ENCODE measurements at places on chromosomes 3 and 15.

DNA sequence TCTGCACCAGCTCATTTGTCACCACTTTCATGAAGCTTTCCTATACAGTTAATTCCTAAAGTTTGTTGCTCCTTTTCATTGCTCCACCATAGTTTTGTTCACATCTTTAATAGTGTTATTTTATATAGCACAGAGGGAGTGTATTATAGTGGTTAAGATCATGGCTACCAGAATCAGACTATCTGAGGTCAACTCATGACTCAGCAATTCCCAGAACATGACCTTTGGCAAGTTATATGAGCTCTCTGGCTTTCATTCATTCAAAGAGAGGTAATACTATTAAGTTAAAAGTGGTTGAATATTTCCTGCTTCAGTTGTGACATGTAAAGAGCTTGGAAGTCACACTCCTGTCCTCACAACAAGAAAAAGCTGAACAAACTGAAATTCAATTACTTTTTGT, 1073.5 kb downstream of the NAALADL2 start:
- DNase-seq, result no peak

DNA sequence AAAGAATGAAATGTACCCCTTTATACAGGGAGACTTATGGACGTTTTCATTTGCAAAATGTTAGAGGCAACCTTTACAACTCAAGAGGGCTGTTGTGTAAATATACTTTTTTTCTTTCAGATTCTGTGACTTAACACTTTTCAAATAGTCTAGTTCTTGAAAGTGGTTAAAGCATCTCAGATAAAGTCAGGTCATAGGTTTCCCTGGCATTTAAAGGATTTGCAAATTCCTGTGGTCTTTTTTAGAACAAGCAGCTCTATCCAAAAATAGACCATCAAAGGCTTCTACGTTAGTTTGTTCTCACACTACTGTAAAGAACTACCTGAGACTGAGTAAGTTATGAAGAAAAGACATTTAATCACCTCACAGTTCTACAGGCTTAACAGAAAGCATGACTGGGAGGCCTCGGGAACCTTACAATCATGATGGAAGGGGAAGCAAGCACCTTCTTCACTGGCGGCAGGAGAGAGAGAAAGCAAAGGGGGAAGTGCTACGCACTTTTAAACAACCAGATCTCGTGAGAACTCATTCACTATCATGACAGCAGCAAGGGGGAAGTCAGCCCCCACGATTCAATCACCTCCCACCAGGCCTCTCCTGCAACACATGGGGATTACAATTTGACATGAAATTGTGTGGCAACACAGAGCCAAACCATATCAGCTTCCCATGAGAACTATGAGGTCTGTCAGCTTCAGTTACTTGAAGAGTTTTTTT, 23.3 kb upstream of the GABRR3 start:
- DNase-seq, result no peak

GRCh38 chr3:32282578-32283154, 44.2 kb downstream of the CMTM8 start:
- DNase-seq, result no peak

GRCh38 chr3:169811631-169812331, 889 bp upstream of the LRRIQ4 start:
- DNase-seq, result peak; percentile 74

DNA sequence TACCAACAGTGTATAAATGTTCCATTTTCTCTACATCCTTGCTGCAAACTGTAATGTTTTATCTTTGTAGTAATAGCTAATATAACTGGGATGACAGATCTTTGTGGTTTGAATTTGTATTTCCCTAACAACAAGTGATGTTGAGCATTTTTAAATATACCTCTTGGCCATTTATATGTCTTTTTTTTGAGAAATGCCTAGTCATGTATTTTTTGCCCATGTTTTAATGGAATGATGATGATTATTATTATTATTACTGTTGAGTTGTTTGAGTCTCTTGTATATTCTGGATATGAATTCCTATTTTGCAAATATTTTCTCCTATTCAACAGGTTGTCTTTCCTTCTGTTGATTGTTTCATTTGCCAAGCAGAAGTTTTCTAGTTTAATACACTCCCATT, 654.9 kb downstream of the ZPLD1 start:
- no peak for DNase-seq

GRCh38 chr3:169648451-169648850, 15.1 kb downstream of the MECOM start:
- no peak for DNase-seq

DNA sequence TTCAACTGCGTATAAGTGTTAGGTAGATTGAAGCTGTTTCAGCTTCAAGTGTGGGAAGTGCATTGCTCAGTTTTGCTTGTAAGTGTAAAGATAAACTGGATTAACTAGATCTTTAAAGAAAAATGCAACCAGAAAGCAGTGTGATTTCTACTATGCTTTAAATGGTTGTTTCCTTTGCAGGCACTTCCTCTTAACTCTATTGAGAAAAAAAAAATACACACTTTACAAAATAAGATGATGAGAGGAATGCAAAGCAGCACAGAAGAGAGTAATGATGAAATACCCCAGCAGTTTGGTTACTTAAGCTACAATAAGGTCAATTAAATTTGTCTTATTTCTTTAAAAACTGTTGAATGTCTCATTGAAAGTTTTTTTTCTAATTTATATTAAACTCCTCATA, 40.8 kb downstream of the DPH6 start:
- peak; percentile 13 for DNase-seq

GRCh38 chr3:145518639-145519038, 642.3 kb downstream of the PLOD2 start:
- DNase-seq, result no peak

- peak; percentile 41 for DNase-seq
These were observed 593 bp downstream of the CIAO2A start for GRCh38 chr15:64092864-64093626.

GRCh38 chr3:61117045-61117898, 134.0 kb downstream of the FHIT start:
- no peak for DNase-seq

DNA sequence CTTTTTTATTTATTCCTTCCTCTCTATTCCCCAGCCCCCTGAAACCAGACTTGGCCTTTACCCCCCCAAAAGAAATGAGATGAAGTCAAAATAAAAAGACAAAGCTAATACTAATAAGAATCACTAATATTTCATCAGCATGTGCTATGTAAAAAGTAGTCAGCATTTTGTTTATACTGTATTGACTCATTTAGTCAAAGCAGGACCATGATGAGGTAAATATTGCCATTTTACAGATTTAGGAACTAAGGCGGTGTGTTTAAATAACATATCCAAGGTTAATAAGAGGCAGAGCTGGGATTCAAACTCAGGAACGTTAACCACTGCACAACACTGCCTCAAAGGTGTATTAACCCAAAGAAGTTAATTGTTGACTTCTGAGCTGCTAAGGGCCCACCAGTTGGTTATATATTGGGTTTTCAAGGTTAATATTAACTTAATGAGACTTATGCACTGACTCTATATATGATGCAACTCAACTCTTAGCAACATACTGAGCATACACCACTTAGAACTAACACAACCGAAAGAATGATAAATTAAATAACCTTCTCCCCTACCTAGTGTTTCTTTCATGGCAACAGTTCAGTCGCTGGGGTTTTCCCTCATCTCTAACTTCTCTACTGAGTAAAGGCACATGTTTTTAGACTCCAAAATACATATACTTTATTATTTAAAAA, 34.7 kb downstream of the FOXP1 start:
- no peak for DNase-seq

GRCh38 chr3:133374708-133375402, 25.0 kb upstream of the BFSP2 start:
- peak; percentile 79 for DNase-seq

DNA sequence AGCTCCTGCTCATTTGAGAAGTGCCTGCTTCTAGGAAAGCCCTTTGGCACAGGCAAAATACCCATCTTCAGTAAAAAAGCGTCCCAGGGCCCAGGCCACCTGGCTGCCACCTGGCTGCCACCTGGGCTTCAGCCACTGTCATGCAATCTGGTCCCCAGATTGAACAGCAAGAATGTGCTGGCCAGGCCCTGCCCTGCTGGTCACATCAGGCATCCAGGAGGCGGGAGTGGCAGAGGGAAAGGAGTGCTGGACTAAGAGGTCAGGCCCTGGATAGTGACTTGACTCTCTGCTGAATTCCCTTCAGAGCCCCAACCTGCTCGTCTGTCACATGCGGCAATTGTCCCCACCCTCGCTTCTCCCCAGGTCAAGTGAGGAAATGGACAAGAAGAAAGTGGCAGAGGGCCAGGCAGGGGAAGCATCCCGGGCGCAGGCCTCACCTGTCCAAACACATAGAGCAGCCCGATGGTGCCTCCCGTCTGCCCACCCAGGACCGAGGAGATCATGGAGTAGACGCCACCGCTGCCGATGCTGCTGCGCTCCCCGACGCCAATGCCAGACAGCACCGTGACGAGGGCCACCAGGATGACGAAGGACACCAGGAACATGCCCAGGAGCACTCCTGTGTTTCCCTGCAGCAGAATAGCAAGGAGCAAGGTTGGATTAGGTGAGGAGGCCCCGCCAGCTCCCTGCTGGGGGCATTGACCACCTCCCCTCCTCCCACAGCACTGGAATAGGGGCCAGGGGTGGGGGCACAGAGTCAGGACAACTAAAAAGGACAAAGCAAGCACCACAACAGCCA, 25.5 kb downstream of the SLC12A8 start:
- DNase-seq, result no peak

- no peak for DNase-seq
These were observed 53.4 kb downstream of the SIDT1 start for GRCh38 chr3:113585720-113586119.

GRCh38 chr15:95922431-95922830, 408.1 kb upstream of the NR2F2 start:
- no peak for DNase-seq

- DNase-seq, result no peak
These were observed 188.2 kb downstream of the ATP10A start for GRCh38 chr15:25674913-25675312.

GRCh38 chr3:109265295-109265694, 51.0 kb downstream of the DPPA2 start:
- no peak for DNase-seq

- no peak for DNase-seq
These were observed 91.5 kb downstream of the ADAMTS17 start for GRCh38 chr15:100250176-100250800.

DNA sequence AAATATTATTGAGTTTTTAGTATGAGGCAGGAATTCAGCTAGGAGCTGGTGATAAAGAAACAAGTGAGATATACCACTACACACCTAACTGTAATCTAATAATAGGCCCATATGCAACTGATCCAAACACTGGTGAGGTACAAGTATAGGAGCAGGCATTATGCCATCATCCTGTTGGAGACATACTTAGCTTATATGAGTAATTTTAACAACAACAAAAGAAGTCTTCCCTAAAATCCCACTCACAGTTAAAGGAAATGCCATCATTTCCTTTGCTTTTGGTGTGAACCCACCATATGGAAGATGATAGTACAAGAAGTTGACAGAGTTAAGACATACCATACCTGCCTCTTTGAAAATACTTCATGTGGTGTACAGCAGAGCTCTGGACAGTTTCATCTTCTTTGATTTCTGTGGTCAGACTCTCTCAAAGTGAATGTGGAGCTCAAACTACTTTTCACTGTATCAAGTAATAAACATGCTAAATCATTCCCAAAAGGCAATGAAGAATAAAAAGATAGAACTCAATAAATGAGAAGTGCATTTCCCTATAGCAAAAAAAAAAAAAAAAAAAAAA, 85.5 kb downstream of the CD200R1L start:
- peak; percentile 88 for DNase-seq

- no peak for DNase-seq
These were observed 841.4 kb downstream of the NSUN3 start for GRCh38 chr3:94904156-94904674.

DNA sequence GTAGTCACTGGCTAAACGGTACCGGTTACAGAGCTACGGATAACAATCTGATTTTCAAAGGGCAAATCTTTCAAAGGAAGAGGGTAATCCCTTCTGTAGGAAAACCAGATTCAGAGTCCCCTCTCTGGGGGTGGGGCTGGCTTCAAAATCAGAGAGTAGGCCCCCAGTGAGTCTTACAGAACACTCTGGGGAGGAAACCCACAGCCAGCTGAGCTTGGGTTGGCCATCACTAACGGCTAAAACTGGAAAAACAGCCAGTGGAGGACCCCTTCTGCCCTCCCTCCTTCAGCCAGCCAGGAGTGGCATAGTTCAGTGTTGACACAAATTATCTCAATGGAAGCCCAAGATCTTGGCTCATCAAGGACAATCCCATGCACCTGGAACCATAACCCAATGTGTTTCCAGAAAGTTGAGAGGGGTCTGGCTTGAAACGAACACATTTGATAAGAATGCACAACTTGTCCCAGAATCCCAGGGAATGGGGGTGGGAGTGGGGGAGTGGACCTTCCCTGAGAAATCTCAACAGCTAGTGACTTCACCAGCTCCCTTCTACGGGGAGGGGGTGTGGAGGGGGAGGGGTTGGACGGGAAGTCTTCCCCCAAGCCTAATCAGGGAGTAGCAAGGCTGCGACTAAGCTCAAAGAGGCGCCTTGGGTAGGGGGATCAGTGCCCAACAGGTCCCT, 1.0 kb downstream of the RASL12 start:
- DNase-seq, result no peak

DNA sequence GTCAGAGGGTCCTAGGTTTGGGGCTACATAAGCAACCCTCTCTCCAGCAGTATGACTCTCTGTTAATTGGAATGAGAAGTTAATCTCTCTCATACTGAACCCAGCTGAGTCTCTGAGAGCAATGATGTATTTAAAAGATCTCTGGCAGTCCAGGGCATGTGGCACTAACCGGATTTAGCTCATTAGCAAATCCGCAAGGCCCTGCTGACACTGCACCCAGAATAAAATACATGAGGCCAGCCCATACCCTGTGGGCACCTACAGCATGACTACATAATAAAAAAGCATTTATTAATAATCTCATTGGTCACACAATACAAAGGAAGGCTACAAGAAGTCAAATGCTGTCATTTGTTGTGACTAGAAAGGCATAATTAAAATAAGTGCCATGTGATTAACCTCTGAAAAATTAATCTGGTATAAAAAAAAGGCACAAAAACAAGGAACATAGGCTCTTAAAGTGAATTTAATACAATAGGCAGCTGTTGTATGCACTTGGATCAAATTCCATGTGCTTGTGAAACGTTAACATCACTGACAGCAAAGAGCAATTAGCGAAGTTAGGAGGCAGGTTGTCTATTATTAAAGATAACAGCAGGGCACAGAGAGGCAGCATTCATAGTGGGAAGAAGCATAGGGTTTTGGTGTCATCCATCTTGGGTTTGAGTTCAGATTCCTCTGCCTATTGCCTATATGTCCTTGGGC, 381.2 kb downstream of the WDR72 start:
- no peak for DNase-seq

Data from fibroblast of skin of back (primary cell).